ENCODE measurements at places on chromosomes 13 and 19.

GRCh38 chr19:1392939-1393530, 8.3 kb downstream of the GAMT start:
- H3K4me3 ChIP-seq: no peak overlapping the region
- no peaks in the 10 kb centered on the region for H3K36me3 ChIP-seq
- no peak for DNase-seq

- DNase-seq: no peak
- no peak overlapping the region for H3K4me3 ChIP-seq
- H3K27ac ChIP-seq: no peak overlapping the region
- H3K27me3 ChIP-seq: no peaks in the 10 kb centered on the region
- no peaks in the 10 kb centered on the region for H3K4me1 ChIP-seq
These were observed 53.6 kb downstream of the ZAR1L start for GRCh38 chr13:32261567-32261966.

- H3K4me3 ChIP-seq: no peak overlapping the region
- no peaks in the 10 kb centered on the region for H3K36me3 ChIP-seq
- DNase-seq: no peak
- no peak overlapping the region for H3K27ac ChIP-seq
- H3K4me1 ChIP-seq: no peaks in the 10 kb centered on the region
These were observed 164.7 kb downstream of the KATNAL1 start for GRCh38 chr13:30142486-30143211.

- H3K27me3 ChIP-seq: no peaks in the 10 kb centered on the region
- H3K4me1 ChIP-seq: peaks cover 8% of the 10 kb centered on the region
- H3K4me3 ChIP-seq: no peak overlapping the region
- no peak for DNase-seq
- no peaks in the 10 kb centered on the region for H3K36me3 ChIP-seq
These were observed 4.0 kb upstream of the PCDH8 start for GRCh38 chr13:52852444-52852843.

DNA sequence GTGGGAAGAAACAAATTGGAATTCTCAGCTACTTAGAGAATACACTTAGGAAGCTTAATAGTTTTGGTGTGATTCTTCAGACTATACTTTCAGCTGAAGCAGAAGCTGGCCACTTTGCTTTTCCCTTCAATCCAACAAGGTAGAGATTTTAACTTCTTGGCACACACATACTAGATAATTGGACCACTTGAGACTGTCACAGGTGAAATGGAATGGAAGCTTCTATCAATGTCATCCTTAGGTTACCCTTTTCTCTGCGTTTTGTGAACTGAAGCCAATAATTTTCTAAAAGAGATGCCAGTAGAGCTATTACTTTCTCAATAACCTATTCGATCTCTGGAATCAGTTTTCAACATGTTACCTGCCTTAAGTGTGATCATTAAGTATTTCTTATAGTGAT, 405.3 kb downstream of the PCDH20 start:
- no peaks in the 10 kb centered on the region for H3K36me3 ChIP-seq
- no peaks in the 10 kb centered on the region for H3K27me3 ChIP-seq
- no peak overlapping the region for H3K27ac ChIP-seq
- no peak overlapping the region for H3K4me3 ChIP-seq
- DNase-seq: no peak

GRCh38 chr13:94657167-94657566, 55.2 kb downstream of the SOX21 start:
- no peak overlapping the region for H3K4me3 ChIP-seq
- peaks cover 3% of the 10 kb centered on the region for H3K4me1 ChIP-seq
- H3K36me3 ChIP-seq: no peaks in the 10 kb centered on the region
- no peak overlapping the region for H3K27ac ChIP-seq
- DNase-seq: no peak
- H3K27me3 ChIP-seq: no peaks in the 10 kb centered on the region

- H3K27ac ChIP-seq: no peak overlapping the region
- DNase-seq: no peak
- no peak overlapping the region for H3K4me3 ChIP-seq
- no peaks in the 10 kb centered on the region for H3K36me3 ChIP-seq
- no peaks in the 10 kb centered on the region for H3K27me3 ChIP-seq
These were observed 68.5 kb upstream of the GTF3A start for GRCh38 chr13:27355894-27356293.

- no peak overlapping the region for H3K4me3 ChIP-seq
- no peaks in the 10 kb centered on the region for H3K4me1 ChIP-seq
- no peak for DNase-seq
- no peaks in the 10 kb centered on the region for H3K36me3 ChIP-seq
These were observed 1465.5 kb downstream of the SLITRK5 start for GRCh38 chr13:89136678-89137077.

GRCh38 chr19:41019346-41019745, 28.3 kb downstream of the CYP2B6 start:
- DNase-seq: no peak
- H3K27me3 ChIP-seq: peaks cover 65% of the 10 kb centered on the region

GRCh38 chr13:38637576-38637975, 49.3 kb upstream of the FREM2 start:
- H3K27ac ChIP-seq: no peak overlapping the region
- no peak overlapping the region for H3K4me3 ChIP-seq
- H3K4me1 ChIP-seq: no peaks in the 10 kb centered on the region
- H3K27me3 ChIP-seq: no peaks in the 10 kb centered on the region

GRCh38 chr19:6730153-6730804, 7.1 kb downstream of the GPR108 start:
- H3K27me3 ChIP-seq: 0 out of 2 replicates have a peak, but pooled peaks cover under 1% of the 10 kb centered on the region
- H3K4me3 ChIP-seq: no peak overlapping the region
- H3K4me1 ChIP-seq: peaks cover 9% of the 10 kb centered on the region
- H3K27ac ChIP-seq: no peak overlapping the region
- no peaks in the 10 kb centered on the region for H3K36me3 ChIP-seq

DNA sequence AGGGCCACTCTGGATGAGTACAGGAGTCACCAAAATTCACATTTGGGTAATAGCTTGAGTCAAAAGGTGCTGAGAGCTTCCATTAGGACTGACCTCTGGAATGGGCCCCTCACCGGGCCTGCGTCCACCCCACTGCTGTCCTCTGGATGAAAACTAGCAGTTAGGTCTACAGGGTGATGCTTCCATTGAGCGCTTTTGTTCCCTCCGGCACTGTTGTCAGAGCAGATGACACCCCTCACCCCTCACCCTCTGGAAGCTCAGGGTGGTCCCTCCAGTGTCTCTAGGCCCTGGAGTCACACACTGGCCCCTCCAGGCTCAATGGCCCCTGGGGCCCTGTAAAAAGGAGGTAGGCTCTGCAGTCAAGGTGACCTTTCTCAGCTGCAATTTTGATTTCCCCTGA, 187.8 kb upstream of the GPR12 start:
- no peak overlapping the region for H3K4me3 ChIP-seq
- H3K4me1 ChIP-seq: no peaks in the 10 kb centered on the region
- no peaks in the 10 kb centered on the region for H3K36me3 ChIP-seq

- DNase-seq: no peak
- no peak overlapping the region for H3K4me3 ChIP-seq
- peaks cover 10% of the 10 kb centered on the region for H3K4me1 ChIP-seq
- H3K27ac ChIP-seq: no peak overlapping the region
These were observed 13.7 kb downstream of the UBE2L5 start for GRCh38 chr13:30435911-30436451.

GRCh38 chr19:11540645-11541044, 2.0 kb downstream of the CNN1 start:
- H3K27me3 ChIP-seq: peaks cover 45% of the 10 kb centered on the region
- no peak for DNase-seq
- H3K27ac ChIP-seq: no peak overlapping the region
- H3K4me3 ChIP-seq: no peak overlapping the region

DNA sequence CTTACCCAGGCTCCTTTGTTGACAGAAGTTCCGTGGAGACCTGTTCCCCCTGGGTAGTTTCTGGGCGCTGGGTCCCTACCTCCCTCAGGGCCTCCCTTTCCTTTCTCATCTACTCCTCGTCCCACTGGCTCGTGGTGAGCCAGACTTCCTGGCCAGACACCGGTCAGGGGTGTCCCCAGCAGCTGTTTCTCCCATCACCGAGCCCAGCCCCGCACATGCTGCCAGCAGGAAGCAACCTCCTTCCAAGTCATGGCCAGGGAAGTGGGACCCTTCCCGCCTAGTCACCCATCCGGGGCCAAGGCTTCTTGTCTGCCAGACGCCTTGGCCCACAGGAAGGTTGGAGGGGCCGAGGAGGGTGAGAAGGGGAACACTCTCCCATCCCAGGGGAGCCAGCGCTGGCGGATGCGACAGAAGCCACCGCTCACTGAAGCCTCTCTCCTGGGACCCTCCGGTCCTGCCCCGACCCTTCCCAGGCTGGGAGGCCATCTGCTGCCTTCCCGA, 5.7 kb downstream of the PAK4 start:
- H3K4me1 ChIP-seq: peaks cover 4% of the 10 kb centered on the region
- no peaks in the 10 kb centered on the region for H3K36me3 ChIP-seq
- H3K27ac ChIP-seq: no peak overlapping the region
- no peaks in the 10 kb centered on the region for H3K27me3 ChIP-seq
- no peak overlapping the region for H3K4me3 ChIP-seq

- no peaks in the 10 kb centered on the region for H3K4me1 ChIP-seq
- peaks cover 70% of the 10 kb centered on the region for H3K27me3 ChIP-seq
- H3K4me3 ChIP-seq: no peak overlapping the region
- H3K27ac ChIP-seq: no peak overlapping the region
- no peak for DNase-seq
These were observed 19.3 kb downstream of the GNA15 start for GRCh38 chr19:3154957-3155736.

- H3K27me3 ChIP-seq: peaks cover 77% of the 10 kb centered on the region
- DNase-seq: no peak
- H3K36me3 ChIP-seq: no peaks in the 10 kb centered on the region
- H3K27ac ChIP-seq: no peak overlapping the region
- no peak overlapping the region for H3K4me3 ChIP-seq
These were observed 10.5 kb downstream of the SMIM24 start for GRCh38 chr19:3469638-3470499.

GRCh38 chr13:28035146-28035782, 46.8 kb upstream of the URAD start:
- no peaks in the 10 kb centered on the region for H3K4me1 ChIP-seq
- H3K4me3 ChIP-seq: no peak overlapping the region

GRCh38 chr19:30272554-30272953, 99.6 kb upstream of the ZNF536 start:
- no peaks in the 10 kb centered on the region for H3K4me1 ChIP-seq
- no peak for DNase-seq
- H3K4me3 ChIP-seq: no peak overlapping the region

- H3K4me1 ChIP-seq: no peaks in the 10 kb centered on the region
- no peak overlapping the region for H3K4me3 ChIP-seq
- DNase-seq: no peak
- no peaks in the 10 kb centered on the region for H3K36me3 ChIP-seq
- H3K27ac ChIP-seq: no peak overlapping the region
These were observed 105.7 kb upstream of the OBI1 start for GRCh38 chr13:78764665-78765064.

DNA sequence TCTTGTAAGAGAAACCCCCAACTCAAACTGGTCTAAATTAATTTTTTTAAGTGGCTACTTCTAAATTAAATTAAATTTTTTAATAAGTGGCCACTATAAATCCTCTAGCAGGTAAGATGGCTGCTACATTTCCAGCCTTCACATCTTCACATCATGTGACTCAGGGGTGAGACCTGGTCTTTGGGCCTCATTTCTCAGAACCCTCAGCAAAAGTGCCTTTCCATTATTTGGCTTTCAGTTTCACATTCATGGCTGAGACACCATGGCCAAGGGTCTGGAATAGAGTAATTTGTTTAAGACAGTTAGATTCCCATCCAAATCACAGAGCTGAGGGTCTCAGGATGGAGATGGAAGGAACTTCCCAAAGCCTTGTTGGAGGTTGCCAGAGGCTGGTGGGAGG, 47.5 kb downstream of the DCT start:
- no peaks in the 10 kb centered on the region for H3K27me3 ChIP-seq
- DNase-seq: peak; percentile 28
- no peaks in the 10 kb centered on the region for H3K4me1 ChIP-seq

GRCh38 chr13:25905611-25906010, 146.2 kb downstream of the SHISA2 start:
- no peaks in the 10 kb centered on the region for H3K27me3 ChIP-seq
- H3K36me3 ChIP-seq: no peaks in the 10 kb centered on the region
- peaks cover 15% of the 10 kb centered on the region for H3K4me1 ChIP-seq
- no peak overlapping the region for H3K4me3 ChIP-seq
- no peak for DNase-seq
- H3K27ac ChIP-seq: no peak overlapping the region

- no peaks in the 10 kb centered on the region for H3K36me3 ChIP-seq
These were observed 37.2 kb downstream of the STK24 start for GRCh38 chr13:98539666-98540065.

DNA sequence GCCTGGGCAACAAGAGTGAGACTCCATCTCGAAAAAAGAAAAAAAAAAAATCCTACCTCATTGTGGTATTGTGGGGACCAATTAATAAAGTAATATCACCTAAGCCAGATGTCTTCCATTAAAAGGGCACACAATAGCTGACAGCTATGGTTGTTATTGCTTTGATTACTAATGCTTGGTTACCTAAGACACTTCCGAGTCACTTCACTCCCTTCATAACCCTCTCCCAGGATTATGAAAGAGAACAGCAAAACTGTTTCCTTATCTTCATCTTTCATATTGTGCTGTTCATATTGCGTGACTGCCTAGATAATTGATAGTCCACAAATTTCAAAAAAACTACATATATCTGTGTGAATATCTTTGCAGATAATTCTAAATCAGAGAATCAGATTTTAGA, 10.3 kb upstream of the HSPH1 start:
- no peak overlapping the region for H3K4me3 ChIP-seq
- no peaks in the 10 kb centered on the region for H3K36me3 ChIP-seq
- no peaks in the 10 kb centered on the region for H3K27me3 ChIP-seq
- H3K4me1 ChIP-seq: no peaks in the 10 kb centered on the region
- no peak for DNase-seq

DNA sequence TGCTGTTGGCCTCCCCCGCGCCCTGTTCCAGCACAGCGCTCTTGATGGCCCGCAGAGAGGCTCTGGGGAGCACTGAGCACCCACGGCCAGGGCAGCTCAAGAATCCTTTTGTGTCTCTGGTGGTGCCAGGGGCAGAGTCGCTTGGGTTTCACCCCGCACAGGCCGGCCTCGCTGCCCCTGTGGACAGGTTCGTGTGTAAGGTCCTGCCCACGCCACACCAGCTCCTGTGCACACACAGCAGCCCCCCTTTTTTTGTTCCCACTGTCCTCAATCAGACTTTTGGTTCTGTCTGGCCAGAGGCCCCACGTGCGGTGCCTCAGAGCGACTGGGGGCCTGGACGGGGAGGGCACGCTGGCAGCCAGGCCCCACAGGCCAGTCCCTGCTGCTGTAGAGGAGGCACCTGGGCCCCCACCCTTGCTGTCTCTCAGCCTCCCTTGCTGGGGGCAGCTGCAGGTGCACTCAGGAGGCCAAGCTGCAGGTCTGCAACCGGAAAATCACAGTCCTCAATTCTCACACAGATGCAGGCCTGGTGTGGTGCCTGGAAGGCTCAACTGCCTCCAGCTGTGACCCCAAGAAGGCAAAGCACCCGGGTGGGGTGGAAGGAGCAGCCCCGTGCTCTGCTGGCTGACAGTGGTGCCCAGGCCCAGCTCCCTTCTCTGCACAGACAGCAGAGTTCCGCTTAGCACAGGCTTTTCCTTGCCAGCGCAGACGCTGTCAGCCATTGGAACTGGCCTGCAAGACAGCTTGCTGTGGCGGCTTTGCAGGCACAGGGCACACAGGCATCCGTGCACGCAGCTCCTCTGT, 12.6 kb upstream of the F7 start:
- DNase-seq: no peak
- peaks cover 97% of the 10 kb centered on the region for H3K27me3 ChIP-seq
- no peaks in the 10 kb centered on the region for H3K4me1 ChIP-seq
- no peak overlapping the region for H3K4me3 ChIP-seq
- H3K36me3 ChIP-seq: no peaks in the 10 kb centered on the region
- H3K27ac ChIP-seq: no peak overlapping the region

- no peak for DNase-seq
- peaks cover 70% of the 10 kb centered on the region for H3K27me3 ChIP-seq
- H3K36me3 ChIP-seq: no peaks in the 10 kb centered on the region
- no peak overlapping the region for H3K4me3 ChIP-seq
- no peak overlapping the region for H3K27ac ChIP-seq
These were observed 4.2 kb downstream of the LILRB5 start for GRCh38 chr19:54252845-54253244.
